ENCODE measurements at places on chromosomes 12 and 14.
A peak's percentile ranks its signal among the peaks of the same experiment; 100 is the strongest.

- no peak for DNase-seq
Observed at GRCh38 chr14:96602186-96602585, 100.0 kb downstream of the PAPOLA start.

DNA sequence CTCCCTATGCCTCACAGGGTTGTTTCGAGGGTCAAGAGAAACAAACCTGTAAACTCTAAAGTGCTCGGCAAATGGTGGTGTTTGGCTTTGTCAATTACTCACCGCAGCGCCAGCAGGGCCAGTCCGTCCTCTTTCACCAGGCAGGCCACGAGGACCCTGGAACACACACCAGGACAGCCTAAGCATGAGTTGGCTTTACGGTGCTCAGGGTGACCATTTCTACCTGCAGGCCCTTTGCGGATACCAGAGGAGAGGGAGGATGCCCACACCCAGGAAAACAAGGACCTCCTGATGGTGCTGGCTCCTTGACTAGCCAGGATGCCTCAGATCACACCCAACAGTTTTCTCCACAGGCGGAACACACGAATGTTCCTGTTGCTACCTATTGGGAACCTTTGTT is 11.5 kb downstream of the COL2A1 start:
- no peak for DNase-seq

GRCh38 chr14:88195676-88196075 is 127.4 kb downstream of the KCNK10 start:
- no peak for DNase-seq

- DNase-seq, result no peak
Observed at GRCh38 chr12:71782017-71782416, 27.4 kb downstream of the RAB21 start.

DNA sequence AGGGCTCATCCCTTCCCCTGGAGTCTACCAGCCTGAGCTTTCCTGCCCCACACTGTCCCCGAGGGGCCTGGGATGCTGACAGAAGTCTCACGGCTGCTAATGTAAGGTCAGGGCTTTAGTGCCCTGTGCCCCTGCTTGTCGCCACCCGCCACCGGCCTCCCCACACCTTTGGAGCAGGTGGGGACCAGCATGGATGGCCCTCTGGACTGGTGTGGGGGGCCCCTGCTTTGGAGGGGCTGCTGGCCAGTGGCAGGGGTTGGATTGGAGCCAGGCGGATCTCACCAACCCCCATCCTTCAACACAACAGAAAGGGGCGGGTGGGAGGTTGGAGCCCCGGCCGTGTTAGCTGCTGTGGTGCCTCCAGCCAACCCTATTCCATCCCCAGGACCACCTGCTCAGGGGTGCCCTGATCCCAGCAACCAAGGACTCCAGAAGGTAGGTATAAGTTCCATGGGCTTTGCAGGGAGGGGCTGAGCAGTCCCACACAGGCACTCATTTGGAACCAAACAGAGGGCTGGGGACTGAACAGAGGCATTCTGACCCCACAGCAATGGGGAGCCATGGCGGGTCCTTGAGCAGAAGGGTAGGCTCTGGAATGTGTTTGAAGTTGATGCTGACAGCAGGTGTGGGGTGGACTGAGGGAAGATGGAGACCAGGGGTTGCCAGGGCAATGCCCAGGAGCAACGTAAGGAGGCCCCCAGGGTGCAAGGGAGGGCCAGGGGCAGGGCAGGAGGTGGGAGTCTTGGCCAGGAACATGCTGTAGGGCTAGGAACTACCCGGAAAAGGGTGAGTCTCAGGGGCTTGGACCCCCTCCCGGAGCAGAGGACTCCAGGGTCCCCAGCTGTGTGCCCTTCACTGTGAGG is 145.1 kb upstream of the C14orf180 start:
- DNase-seq, result no peak

- DNase-seq, result no peak
Observed at GRCh38 chr12:50746431-50746830, 17.5 kb upstream of the ATF1 start.

GRCh38 chr12:51862947-51863346 is 14.4 kb upstream of the FIGNL2 start:
- no peak for DNase-seq

GRCh38 chr14:50008562-50008961 is 107.8 kb downstream of the VCPKMT start:
- no peak for DNase-seq

DNA sequence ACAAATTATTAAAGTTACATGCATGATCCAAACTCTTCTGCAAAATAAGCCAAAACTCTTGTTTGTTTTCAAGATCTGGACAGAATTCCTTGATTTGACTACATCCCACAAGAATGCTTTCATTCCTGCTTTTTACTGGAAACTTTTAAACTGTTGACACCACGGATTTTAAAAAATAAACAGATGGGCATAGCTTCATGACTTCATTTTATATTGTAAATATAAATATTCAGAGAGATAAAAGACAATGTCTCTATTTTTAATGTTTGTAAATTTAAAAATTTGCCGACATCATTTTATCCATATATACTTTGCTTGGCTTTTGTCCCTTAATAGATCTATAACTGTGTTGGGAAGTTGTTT is 134.3 kb upstream of the DCN start:
- DNase-seq, result no peak

- DNase-seq, result no peak
Observed at GRCh38 chr12:108665608-108666202, 32.0 kb upstream of the SELPLG start.

- peak; percentile 13 for DNase-seq
Observed at GRCh38 chr12:27331927-27332324, 710 bp upstream of the BMAL2 start.

DNA sequence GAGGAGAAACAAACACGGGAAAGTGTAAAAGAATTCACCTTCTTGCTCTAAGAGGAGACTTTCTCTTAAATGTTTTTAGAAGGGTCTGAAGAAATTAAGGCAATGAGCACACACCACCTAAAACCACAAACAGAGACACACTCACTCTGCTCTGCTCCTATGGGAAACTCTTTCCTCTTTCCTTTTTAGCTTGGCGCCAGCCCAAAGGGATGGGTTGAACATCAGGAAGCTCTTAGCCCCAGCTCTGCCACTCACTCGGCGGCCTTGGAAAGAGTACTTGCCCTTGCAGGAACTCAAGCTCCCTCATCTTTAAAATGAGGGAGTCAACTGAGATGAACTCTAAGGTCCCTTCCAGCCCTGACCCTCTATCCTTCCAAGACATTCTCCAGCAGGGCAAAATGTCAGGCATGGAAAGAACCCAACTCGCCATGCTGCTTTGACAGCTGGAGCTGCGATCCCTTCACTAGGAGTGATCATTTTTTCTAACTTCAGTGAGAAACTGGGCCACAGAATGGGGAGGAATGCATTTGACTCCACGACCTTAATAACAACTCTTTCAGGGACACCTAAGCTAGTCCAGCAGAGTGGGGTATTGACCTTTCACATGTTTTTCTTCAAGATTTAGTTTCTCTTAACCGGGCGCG is 980 bp upstream of the RNASE8 start:
- DNase-seq, result no peak

DNA sequence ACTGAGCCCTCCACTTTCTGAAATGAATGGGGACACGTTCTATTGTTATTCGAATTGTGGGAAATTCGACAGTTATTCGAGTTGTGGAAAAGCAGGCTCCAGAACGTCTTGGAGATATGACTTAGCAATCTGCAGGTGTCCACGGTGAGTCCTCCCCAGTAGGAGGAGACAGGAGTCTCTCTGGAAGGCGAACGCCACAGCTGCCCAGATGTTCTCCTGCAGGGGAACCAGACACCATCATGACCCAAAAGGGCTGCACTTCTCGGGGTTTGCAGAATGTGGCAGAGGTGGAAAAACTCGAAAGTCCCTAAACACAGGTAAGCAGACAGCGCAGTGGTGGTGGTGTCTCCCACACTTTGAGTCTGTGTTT is 363.6 kb upstream of the SFSWAP start:
- no peak for DNase-seq

DNA sequence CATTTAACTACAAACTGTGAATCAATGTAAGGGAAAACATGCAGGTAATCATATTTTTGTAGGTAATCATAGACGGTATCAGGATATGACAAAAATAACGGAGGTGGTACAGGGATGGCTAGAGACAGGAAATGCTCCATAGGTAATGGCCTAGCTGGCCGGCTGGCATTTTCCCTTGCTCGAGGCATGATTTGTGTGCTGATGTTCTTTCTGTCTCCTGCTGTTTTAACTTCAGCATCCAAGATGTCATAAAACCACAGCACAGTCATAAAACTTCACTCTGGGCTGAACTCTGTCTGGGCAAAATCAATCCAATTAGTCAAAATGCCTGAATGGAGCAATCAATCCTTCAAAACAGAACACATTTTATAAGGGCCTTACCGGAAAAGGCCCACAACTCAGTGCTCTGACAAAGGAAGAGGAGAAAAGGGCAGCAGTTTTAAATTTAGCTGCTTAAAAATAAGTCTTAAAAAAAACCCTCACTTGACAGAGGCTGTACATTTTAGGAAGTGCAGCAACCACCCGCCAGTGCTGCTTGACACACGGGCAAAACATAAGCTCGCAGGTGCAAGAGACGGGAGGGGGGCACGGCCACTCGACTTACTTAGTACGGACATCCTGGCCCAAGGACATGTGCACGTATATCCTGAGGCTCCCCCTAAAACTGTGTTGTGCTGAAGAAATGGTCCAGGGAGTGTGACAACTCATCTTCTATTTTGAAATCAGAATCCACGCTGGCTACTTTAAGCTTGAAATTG is 40.5 kb upstream of the GPR68 start:
- no peak for DNase-seq
